ENCODE measurements at places on chromosomes 2 and 18.
A peak's percentile ranks its signal among the peaks of the same experiment; 100 is the strongest.

- no peak for DNase-seq
These were observed 379.3 kb downstream of the CTNNA2 start for GRCh38 chr2:79892123-79892522.

GRCh38 chr2:48140586-48140985 is 234.3 kb upstream of the FBXO11 start:
- DNase-seq, result no peak

DNA sequence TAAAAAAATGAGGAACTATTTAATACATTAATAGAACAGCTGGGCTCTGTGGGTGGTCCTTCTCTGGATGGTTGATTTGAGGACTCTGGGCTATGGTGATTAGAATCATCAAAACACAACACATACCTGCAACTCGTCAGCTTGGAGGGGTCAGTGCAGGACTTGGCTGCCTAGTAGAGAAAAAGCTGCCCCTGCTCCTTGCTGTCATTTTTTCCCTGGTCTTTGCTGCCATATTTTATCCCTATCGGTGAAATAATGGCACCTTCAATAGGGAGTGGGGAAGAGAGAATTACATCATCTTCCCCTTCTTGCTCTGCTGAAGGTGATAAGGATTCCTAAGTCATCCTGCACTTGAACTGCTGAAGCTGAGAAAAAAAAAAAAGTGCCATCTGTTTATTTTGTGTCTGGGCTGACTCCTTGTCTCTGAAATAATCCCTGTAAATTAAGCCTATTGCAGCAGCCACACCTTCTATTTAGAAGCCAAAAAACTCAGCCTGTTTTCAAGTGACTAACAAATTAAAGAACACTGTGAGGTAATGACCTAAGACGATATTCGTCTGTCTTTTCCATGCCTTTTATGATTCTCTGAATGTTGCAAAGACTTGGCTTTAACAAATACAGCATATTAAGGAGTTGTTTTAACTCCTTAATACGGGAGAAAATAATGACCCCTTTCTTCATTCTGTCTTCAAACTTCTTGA is 89.3 kb downstream of the ACVR1 start:
- DNase-seq, result no peak

- no peak for DNase-seq
These were observed 50.8 kb downstream of the GNAL start for GRCh38 chr18:11739893-11740292.

DNA sequence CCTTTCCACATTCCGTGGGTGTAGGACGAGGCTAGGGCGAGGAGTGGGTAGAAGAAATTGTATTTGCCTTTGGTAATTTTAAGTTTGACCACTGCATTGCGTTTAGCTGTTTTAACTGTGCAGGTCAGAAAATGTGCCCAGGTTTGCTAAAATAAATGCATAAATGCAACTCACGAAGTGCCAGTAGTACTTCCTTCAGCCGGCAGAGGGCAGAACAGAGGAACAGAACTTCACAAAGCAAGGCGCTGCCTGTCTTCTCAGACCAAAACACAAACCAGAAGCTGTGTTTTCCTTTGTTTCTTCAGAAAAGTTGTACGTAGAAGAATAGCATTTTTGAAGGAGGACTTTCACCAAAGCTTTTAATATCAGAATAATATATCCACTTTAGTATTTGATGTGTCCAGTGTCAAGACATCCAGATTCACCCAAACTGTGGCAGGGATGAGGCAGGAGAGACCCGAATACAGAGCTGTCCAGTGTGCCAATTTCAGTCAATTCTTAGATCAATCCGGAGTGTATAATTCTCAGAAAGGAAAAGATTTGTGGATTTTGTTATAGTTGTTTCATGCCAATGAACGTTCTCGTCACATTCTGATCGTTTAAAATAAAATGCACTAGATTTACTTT is 348.6 kb downstream of the DLGAP1 start:
- peak; percentile 36 for DNase-seq

GRCh38 chr2:238286551-238286950 is 1.9 kb downstream of the PER2 start:
- no peak for DNase-seq

DNA sequence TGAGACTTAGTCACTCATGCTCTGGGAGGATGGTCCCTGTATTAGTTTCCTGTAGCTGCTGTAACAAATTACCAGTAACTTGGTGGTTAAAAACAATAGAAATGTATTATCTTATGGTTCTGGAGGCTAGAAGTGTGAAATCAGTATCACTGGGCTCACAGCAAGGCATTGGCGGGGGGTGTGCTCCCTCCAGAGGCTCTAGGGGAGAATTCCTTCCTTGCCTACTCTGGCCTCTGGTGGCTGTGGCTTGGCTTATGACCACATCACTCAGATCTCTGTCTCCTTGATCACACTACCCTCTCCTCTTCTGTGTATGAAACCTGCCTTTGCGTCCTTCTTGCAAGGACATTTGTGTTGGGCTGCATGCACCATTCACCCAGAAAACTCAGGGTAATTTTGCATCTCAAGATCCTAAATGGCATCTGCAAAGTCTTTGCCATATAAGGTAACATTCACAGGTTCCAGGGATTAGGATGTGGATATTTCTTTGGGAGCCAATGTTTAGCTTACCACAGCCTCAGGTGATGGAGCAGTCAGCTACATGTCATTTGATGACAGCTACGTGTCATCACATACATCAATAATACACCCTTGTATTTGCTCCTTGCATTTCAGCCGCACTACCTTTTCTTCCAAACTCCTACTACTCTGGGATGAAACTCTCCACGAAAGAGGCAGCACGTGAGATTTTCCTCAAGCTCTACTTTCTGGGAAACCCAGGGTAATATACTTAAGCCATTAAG is 49.6 kb upstream of the POU3F3 start:
- no peak for DNase-seq

DNA sequence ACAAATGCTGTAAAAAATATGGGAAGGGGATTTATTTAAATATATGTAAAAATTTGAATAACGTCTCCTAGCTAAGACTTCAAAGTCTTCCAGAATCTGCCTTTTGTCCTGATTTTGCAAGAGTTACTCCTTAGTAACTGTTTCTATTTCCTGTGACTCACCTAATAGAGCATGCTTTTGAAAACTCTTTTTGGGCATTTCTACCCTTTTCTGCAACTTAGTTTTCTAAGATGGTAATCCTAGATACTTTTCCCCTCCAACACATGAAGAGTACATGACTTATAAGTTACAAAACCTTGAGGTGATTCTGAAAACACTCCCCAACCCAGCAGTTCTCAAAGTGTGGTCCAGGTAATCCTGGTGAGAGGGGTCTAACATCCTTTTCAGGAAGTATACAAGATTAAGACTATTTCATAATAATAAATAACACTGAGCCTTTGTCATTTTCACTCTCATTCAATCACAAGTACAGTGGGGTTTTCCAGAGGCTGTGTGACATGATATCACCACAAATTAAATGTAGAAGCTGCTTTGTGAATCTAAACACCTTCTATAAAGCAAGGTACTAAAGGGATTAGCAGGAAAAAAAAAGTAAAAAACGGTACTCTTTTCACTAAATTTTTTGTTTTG is 31.9 kb downstream of the PPP4R3B start:
- DNase-seq, result no peak
